ENCODE measurements at places on chromosomes 13 and 19. TPM values are rescaled to one million over a fixed set of nuclear protein-coding genes. Genes with fewer than 3 reads are reported as not detected.

DNA sequence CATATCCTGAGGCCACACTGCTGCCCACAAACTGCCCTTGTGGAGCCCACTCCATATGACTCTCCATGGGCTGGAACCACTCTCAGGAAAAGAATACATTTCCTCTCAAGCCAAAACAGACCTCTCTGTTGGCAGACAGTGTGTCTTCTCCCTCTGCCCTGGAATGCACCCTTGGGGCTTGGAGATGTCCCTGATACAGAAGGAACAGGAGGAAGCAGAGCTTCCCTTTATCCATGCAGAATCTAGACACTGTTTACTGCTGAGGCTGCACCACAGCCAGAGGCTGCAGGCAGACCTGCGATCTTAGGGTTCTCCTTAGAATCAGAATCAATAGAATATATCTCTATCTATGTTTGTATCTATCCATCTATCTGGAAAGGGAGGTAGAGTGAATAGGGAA lies 26.8 kb upstream of the CYP4F8 start:
- no peaks in the 10 kb centered on the region for H3K36me3 ChIP-seq
- no peaks in the 10 kb centered on the region for H3K27me3 ChIP-seq
- H3K27ac ChIP-seq = no peak overlapping the region
- DNase-seq = no peak

DNA sequence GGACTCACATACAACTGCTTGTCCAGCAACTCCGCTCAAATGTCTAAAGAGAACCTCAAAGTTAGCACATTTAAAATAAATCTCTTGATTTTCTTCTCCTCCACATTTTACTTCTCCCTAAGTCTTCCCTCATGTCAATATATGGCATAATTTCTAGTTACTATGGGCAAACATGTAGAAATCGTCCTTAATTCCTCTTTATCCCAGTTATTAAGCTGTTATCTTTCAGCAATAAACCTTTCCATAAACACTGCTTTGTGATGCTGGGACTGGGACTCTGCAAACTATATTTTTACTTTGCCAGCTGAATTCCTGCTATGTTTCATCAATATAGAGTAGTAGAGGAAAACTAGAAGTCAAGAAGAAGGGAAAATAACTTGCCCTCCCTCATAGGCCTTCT lies 99.7 kb downstream of the KCNRG start:
- no peaks in the 10 kb centered on the region for H3K27me3 ChIP-seq
- no peak overlapping the region for H3K4me3 ChIP-seq
- no peak overlapping the region for H3K27ac ChIP-seq
- H3K4me1 ChIP-seq = peaks cover 5% of the 10 kb centered on the region
- H3K36me3 ChIP-seq = peaks cover 5% of the 10 kb centered on the region
- no peak for DNase-seq

DNA sequence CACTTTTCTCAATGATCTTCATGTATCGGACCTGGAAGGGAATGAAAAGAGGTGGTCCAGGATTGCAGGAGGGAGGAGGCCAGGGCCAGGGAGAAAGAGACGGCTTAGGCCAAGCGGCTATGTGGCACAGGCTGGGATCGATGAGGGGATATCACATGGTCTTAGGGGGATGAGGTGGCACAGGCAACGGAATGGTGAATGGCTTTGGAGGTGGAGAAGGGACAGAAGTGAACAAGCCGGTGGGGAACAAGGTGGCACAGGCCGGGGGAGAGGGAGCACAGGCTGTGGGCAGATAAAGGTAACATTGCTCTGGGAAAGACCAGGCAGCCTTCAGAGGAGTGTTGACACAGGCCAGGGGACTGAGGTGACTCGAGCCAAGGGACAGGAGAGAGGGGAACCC lies 5.7 kb upstream of the CDKN2D start:
- DNase-seq = no peak
- H3K4me3 ChIP-seq = no peak overlapping the region
- peaks cover 7% of the 10 kb centered on the region for H3K4me1 ChIP-seq
- H3K27me3 ChIP-seq = no peaks in the 10 kb centered on the region

- no peaks in the 10 kb centered on the region for H3K4me1 ChIP-seq
- DNase-seq = no peak
- no peak overlapping the region for H3K4me3 ChIP-seq
- H3K36me3 ChIP-seq = no peaks in the 10 kb centered on the region
- H3K27me3 ChIP-seq = no peaks in the 10 kb centered on the region
These were observed 2.9 kb downstream of the C13orf46 start for GRCh38 chr13:113970810-113971470.

DNA sequence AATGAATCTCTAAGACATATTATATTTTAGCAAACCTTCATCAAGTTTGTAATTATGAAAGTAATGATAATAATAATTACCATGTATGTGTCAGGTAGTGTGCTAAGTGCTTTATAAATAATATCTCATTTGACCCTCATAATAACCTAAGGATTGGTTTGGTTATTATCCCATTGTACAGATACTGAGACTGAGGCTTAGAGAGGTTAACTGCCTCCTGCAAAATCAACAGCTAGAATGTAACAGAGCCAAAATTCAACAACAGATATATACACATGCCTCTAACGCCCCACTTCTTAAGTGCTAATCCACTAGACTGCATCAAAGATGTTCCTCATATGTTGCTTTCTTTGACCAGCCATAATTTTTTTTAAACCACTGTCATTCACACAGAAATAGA lies 140.8 kb downstream of the ZAR1L start:
- H3K36me3 ChIP-seq = peaks cover 9% of the 10 kb centered on the region
- peaks cover 7% of the 10 kb centered on the region for H3K4me1 ChIP-seq
- DNase-seq = no peak
- H3K27me3 ChIP-seq = no peaks in the 10 kb centered on the region
- no peak overlapping the region for H3K4me3 ChIP-seq

DNA sequence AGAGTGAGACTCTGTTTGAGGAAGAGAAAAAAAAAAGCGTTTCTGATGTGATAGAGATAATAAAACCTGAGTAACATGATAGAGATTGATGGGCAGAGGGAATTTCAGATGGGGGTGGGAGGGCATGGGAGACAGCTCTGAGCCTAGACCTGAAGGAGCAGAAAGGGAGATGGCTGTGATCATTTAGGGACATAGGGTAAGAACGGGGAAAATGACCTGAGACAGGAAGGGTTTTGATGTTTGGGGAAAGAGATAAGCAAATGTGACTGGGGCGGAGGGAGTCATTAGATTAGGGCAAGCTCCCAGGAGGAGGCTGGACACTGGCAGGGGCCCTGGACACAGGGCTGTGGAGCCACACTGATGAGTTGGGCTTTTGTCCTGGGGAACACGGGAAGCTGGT lies 6.1 kb downstream of the ZNF320 start:
- peaks cover 5% of the 10 kb centered on the region for H3K4me1 ChIP-seq
- no peak overlapping the region for H3K4me3 ChIP-seq
- H3K36me3 ChIP-seq = peaks cover 48% of the 10 kb centered on the region
- DNase-seq = no peak

DNA sequence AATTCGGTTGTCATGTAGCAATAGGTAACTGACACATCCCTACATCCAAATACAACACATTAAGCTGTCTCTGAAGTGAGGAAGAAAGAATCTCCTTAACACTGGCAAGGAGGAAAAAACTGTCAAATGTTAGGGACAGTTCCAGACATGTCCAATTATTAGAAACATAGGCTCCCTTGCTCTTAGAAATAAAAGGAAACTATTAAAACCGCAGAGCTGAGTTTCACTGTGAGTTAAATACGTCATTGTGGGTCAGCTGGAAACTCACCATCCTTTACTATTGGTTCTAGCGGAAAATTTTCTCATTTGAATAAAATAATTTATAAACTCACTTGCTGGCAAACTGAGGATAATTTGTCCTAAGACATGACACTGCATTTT lies 40.7 kb downstream of the STARD13 start:
- H3K36me3 ChIP-seq = peaks cover 11% of the 10 kb centered on the region
- no peak overlapping the region for H3K4me3 ChIP-seq
- H3K27me3 ChIP-seq = no peaks in the 10 kb centered on the region
- H3K27ac ChIP-seq = no peak overlapping the region
- peaks cover 16% of the 10 kb centered on the region for H3K4me1 ChIP-seq
- DNase-seq = no peak

DNA sequence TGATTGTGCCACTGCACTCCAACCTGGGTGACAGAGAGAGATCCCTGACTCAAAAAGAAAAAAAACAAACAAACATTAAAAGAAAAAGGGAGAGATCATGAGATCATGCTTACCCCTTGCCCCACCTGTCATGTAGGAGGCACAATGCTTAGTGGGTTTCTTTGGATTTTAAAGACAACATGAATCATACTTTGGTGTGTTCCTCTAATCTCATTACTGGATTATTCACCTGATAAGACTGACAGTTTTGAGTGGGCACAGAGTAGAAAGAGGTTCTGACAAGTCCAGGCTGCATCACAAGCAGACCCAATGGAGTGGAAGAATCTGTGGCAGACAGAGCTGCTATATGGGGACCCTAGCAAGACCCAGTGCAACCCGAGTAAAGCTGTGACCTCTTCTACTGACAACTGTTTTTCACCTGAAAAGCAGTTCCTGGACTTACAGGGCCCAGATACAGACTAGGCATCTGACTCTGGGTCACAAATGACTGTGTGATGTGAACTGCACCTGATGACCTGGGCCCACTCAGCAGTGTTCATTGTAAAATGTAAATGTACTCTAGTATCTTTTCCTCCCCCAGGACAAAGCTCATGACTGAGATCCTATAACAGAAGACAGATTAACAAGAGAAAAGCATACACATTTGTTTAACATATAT lies 28.9 kb upstream of the USP12 start:
- peaks cover 10% of the 10 kb centered on the region for H3K27me3 ChIP-seq
- peaks cover 4% of the 10 kb centered on the region for H3K4me1 ChIP-seq
- DNase-seq = no peak
- H3K4me3 ChIP-seq = no peak overlapping the region
- H3K27ac ChIP-seq = no peak overlapping the region

- peaks cover 20% of the 10 kb centered on the region for H3K27me3 ChIP-seq
- no peaks in the 10 kb centered on the region for H3K4me1 ChIP-seq
- no peaks in the 10 kb centered on the region for H3K36me3 ChIP-seq
These were observed 24.7 kb upstream of the CD33 start for GRCh38 chr19:51200071-51200666.

DNA sequence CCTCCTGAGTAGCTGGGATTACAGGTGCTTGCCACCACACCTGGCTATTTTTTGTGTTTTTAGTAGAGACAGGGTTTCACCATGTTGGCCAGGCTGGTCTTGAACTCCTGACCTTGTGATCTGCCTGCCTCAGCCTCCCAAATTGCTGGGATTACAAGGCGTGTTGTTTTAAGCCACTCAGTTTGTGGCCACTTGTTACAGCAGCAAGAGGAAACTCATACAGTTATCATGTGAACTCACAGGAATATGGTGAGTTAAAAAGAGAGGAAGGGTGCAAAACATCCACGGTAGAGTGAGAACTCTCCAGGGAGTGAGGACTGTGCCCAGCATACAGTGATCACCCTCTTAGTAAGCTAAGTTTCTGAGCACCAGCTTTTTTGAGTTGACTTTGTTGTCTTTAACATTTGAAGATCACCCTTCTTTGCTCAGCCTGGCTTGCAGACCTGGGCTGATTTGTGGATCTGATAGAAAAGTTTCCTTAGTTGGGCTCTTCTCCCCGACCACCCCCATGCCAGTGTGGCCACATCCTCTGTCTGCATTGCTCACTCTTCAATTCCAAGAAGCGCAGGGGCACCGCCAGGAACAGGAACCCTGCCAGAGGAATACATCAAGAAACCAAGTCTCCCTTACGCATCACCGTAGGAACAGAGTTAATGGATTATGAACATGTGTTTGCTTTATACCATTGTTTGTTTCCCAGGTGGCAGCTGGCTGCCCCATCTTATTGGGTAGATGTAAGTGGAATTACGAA lies 16.0 kb downstream of the ALOX5AP start:
- DNase-seq = no peak
- no peaks in the 10 kb centered on the region for H3K36me3 ChIP-seq

DNA sequence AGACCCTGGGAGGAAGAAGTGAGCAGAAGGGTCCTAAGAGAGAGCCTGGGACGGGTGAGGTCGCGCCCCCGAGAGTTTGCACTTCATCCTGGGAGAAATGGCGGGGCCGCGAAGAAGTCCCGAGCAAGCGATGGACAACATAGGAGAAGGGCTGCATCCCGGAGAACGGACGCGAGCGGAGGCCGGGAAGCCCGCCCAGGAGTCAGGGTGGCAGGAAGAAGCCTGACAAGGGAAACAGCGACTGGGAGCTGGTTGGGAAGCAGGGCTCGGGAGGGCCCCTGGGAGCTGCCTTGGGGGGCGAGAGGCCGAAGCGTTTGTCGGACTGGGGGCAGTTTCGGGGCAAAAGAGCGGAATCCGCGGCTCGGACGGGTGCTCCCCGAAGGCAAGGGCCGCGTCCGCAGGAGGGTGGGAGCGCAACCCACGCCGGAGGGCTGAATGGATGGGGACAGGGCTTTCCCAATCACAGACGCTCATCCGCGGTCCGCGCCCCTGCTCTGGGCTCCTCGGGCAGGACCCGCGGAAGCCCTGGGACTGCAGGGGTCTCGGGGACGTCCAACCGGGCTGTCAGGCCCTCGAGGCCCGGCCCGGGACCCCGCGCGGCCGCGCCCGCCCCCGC lies 469 bp downstream of the ABHD17A start:
- peak overlapping the region; percentile 98 for H3K4me3 ChIP-seq
- peak overlapping the region; percentile 95 for H3K27ac ChIP-seq
- peaks cover 4% of the 10 kb centered on the region for H3K36me3 ChIP-seq
- peaks cover 30% of the 10 kb centered on the region for H3K4me1 ChIP-seq
- H3K27me3 ChIP-seq = no peaks in the 10 kb centered on the region
- no peak for DNase-seq

The ASF1B gene
- total RNA-seq = 14.8 TPM

The IL4I1 gene
- total RNA-seq = 0.58 TPM

The LILRA6 gene
- total RNA-seq = not detected

The S1PR5 gene
- total RNA-seq = 0.21 TPM

The ELSPBP1 gene
- not detected for total RNA-seq

The IGFL4 gene
- total RNA-seq = 1.3 TPM

The FCER2 gene
- total RNA-seq = not detected

The GAPDHS gene
- total RNA-seq = not detected

The IGSF23 gene
- 0.93 TPM for total RNA-seq

The TRPC4 gene
- total RNA-seq = 1.9 TPM
